ENCODE measurements at places on chromosomes 7 and 10. TPM values are rescaled to one million over a fixed set of nuclear protein-coding genes. Genes with fewer than 3 reads are reported as not detected.

The BLOC1S2 gene
- 72.8 TPM for total RNA-seq

DNA sequence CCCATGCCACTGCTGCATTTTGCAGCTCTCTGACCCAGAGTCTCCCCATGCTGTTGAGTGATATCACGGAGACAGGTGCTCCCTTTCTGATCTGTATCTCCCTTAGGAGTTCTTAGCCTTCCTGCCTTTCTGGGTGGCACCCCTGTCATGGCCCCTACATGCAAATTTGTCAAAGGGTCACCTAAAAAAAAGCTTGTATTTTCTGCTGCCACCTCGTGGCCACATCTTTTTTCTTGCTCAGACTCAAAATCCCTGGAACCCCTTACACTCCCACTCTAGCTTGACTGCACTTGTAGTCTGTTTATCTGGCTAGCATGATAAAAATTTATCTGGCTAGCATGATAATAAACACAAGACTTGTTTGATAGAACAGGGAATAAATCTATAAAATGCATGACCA is 809.1 kb downstream of the SORCS1 start:
- no peaks in the 10 kb centered on the region for H3K36me3 ChIP-seq
- peak; percentile 46 for DNase-seq
- no peak overlapping the region for H3K27ac ChIP-seq
- H3K4me3 ChIP-seq = no peak overlapping the region
- H3K4me1 ChIP-seq = no peaks in the 10 kb centered on the region

DNA sequence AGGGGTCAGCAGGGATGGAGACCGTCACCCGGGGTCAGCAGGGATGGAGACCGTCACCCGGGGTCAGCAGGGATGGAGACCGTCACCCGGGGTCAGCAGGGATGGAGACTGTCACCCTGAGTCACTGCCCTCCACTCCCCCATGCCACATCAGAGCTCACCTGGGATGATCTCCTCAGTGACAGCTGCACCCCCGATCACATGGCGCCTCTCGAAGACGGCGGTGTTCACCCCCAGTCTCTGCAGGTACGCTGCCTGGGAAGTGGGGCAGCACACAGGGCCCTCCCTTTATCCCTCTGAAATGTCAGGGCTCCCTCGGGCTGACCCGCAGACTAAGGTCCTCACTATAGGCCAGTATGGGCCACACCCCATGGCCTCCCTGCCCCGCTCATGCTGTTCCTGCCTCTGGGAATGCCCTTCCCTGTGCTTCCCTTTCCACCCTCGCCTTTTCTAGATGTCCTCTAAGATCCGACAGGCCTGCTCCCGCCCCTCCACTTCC is 7.2 kb downstream of the PYROXD2 start:
- no peaks in the 10 kb centered on the region for H3K4me1 ChIP-seq
- no peak overlapping the region for H3K27ac ChIP-seq
- no peaks in the 10 kb centered on the region for H3K36me3 ChIP-seq

DNA sequence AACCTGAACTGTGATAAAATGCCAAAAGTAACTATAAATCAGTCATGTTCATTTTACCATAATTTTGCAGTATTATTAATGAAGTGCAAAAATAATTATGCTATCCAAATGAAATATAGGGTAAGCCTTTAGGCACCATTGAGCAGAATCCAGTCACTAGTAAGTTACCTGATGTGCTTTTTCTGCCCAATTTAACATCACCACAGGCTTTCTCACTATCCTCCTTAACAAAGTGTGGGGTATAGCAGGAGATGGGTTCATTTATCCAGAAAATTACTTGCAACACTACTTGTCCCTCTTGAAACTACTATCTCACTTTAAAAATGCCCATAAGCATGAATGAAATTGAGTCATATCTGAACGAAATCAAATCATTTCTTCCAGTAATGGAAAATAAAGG is 211.0 kb downstream of the SEMA3A start:
- H3K27me3 ChIP-seq = no peaks in the 10 kb centered on the region
- H3K36me3 ChIP-seq = no peaks in the 10 kb centered on the region
- H3K4me1 ChIP-seq = no peaks in the 10 kb centered on the region
- H3K4me3 ChIP-seq = no peak overlapping the region
- DNase-seq = no peak

The NEUROD6 gene
- total RNA-seq = not detected

The ANAPC16 gene
- total RNA-seq = 88.5 TPM

GRCh38 chr10:112490545-112490944 is 43.5 kb downstream of the VTI1A start:
- H3K36me3 ChIP-seq = no peaks in the 10 kb centered on the region
- H3K4me3 ChIP-seq = no peak overlapping the region
- H3K27me3 ChIP-seq = no peaks in the 10 kb centered on the region
- no peak overlapping the region for H3K27ac ChIP-seq
- H3K4me1 ChIP-seq = peaks cover 10% of the 10 kb centered on the region
- no peak for DNase-seq

The PKD2L1 gene
- not detected for total RNA-seq

The TMED4 gene
- total RNA-seq = 98.5 TPM

DNA sequence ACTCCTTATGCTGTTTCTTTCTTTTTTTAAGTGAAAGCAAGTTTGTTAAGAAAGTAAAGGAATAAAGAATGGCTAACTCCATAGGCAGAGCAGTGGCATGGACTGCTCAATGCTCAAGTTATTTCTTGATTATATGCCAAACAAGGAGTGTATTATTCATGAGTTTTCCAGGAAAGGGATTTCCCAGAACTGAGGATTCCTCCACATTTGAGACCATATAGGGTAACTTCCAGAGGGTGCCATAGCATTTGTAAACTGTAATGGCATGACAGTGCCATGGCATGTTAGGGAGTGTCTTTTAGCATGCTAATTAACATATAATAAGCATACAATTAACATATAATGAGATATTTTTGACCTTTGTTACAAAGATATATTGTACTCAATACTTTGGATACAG is 1034.5 kb upstream of the PHF14 start:
- no peak overlapping the region for H3K4me3 ChIP-seq
- H3K27ac ChIP-seq = peak overlapping the region; percentile 81
- H3K27me3 ChIP-seq = no peaks in the 10 kb centered on the region
- no peaks in the 10 kb centered on the region for H3K36me3 ChIP-seq
- no peak for DNase-seq

DNA sequence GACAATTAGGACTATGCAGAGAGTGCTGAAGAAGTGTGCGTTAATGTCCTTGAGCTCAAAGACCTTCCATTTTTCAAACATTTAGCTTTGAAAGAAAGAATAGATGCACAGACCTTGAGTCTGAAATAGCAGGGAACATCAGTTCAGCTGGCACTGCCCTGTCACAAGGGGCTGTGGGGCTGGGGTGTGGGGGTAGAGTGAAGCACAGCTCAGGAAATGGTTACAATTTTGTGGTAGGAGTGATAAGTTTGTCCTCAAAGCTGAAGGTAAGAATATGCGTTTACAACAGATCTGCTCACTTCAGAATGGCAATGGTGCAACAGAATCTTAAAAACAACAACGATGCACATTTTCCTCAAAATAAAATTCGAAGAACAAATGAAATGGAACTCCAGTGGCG is 33.6 kb downstream of the SMKR1 start:
- no peak for DNase-seq
- no peak overlapping the region for H3K27ac ChIP-seq
- peaks cover 5% of the 10 kb centered on the region for H3K4me1 ChIP-seq
- H3K4me3 ChIP-seq = no peak overlapping the region
- no peaks in the 10 kb centered on the region for H3K27me3 ChIP-seq
- H3K36me3 ChIP-seq = no peaks in the 10 kb centered on the region

GRCh38 chr7:55140941-55141278 is 122.1 kb downstream of the EGFR start:
- H3K36me3 ChIP-seq = no peaks in the 10 kb centered on the region
- no peak for DNase-seq
- no peaks in the 10 kb centered on the region for H3K4me1 ChIP-seq
- H3K27me3 ChIP-seq = no peaks in the 10 kb centered on the region
- H3K4me3 ChIP-seq = no peak overlapping the region
- no peak overlapping the region for H3K27ac ChIP-seq

DNA sequence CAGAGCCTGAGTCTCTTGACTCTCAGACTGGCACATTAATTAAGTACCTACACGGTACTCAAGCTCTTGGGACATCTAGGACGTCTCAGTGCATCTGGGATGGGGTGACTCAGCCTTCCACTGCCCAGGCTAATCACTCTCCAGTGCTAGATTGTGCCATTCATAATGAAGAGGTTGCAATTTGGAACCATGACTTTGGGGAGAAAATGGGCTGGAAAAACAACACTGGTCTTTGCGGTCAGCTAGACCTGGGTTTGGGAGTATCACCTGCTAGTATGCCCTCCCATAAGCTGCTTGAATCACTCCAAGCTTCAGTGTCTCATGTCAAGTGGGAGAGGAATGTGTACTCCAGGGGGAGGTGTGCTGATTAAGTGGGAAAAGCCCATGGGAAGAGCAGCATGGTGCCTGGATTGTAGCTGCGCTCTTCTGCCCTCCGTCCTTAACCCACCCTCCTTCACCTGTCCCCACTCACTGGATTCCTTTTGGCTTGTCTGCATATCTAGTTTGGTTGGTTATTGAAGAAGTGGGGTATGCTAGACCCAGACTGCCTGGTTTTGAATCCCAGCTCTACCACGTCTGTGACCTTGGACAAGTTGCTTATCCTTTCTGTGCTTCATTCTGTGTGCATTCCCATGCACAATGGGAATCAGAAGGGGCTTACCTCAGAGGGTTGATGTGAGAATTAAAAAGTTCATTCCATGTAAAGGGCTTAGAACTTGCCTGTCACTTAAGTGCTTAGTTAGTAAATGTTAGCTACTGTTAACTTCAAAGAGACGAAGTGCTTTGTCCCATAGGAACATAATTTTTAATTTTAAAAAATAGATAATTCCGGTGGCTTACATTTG is 3.8 kb downstream of the NFE2L3 start:
- peak overlapping the region; percentile 51 for H3K4me3 ChIP-seq
- H3K36me3 ChIP-seq = no peaks in the 10 kb centered on the region
- peak; percentile 61 for DNase-seq
- H3K27ac ChIP-seq = peak overlapping the region; percentile 91
- H3K27me3 ChIP-seq = no peaks in the 10 kb centered on the region

DNA sequence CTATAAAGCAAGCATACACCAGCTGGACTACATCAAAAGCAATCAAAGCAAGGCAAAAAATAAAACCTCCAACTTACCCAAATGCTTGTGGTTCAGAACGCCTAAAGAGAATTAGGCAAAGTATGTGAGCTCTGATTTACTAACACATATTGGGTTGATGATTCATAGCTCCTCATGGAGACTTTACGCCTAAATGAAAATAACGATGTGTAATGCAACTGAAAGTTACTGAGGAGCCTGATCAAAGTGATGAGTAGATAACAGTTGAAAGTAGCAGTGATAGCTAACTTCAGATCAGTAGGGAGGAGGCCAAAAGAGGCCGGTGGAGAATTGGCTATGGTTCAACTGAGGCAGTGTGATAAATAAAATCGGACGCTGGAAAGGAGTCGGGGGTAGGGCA is 85.0 kb downstream of the MPP7 start:
- H3K4me3 ChIP-seq = no peak overlapping the region
- no peak overlapping the region for H3K27ac ChIP-seq
- H3K36me3 ChIP-seq = no peaks in the 10 kb centered on the region
- H3K27me3 ChIP-seq = no peaks in the 10 kb centered on the region

The OGDHL gene
- total RNA-seq = 15.5 TPM

DNA sequence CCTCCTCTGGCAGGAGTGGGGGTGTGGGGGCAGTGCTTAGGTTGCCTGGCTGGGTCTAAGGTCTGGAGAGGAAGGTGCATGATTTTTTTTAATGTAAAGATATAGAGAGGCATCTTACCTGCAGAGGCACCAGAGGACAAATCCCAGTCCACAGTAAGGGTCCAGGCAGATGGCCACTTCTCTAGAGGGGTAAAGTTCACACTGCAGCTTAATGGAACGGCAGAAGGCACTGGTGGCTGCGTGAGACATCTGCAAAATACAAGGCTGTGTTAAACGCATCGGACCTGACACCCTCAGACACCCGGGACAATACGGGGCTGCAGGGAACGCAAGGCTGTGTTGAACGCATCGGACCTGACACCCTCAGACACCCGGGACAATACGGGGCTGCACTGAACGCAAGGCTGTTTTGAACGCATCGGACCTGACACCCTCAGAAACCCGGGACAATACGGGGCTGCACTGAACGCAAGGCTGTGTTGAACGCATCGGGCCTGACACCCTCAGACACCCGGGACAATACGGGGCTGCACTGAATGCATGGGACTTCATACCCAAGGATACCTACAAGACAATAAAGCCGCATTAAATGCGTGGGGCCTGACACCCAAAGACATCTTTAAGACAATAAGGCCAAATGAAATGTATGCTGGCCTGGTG is 206.0 kb downstream of the ZMYND11 start:
- H3K4me1 ChIP-seq = no peaks in the 10 kb centered on the region
- H3K27me3 ChIP-seq = no peaks in the 10 kb centered on the region
- H3K36me3 ChIP-seq = no peaks in the 10 kb centered on the region
- no peak for DNase-seq
- no peak overlapping the region for H3K27ac ChIP-seq
- no peak overlapping the region for H3K4me3 ChIP-seq

The STEAP1 gene
- 17.1 TPM for total RNA-seq

DNA sequence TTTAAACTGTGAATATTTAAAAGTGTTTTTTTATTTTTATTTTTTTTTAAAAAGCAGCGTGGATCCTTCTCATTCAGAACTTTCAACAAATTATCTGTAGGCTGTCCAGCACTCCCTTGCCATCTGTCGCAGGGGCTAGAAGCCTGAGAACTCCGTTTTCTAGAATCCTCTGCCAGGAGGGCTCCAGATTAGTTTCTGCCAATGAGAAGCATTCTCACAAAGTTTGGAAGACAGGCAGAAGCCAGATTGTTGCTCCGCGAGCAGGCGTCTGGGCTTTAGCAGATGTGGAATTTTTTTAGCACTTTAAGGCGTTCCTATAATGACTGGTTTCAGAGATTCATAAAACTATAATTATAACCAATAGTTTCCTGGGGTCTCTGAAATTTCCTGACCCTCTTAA is 220.9 kb upstream of the KIAA1217 start:
- H3K27ac ChIP-seq = no peak overlapping the region
- H3K36me3 ChIP-seq = no peaks in the 10 kb centered on the region
- no peaks in the 10 kb centered on the region for H3K4me1 ChIP-seq
- H3K4me3 ChIP-seq = no peak overlapping the region
- no peaks in the 10 kb centered on the region for H3K27me3 ChIP-seq

DNA sequence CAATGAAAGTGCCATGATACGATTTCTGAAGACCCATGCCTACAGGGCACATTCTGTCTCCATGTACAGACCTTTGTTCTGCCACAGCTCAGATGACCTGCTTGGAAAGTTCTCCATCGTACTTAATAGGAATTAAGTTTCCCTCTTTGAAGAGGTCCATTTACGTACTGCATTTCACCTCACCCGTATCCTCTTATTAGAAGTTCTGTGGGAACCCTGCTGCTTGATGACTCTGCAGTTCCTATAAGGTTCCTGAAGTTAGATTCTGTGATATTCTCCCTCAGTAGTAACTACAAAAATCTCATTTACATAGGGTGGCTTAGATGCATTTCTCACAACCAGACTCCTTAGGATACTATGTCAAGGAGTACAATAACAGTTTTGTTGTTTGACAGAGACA is 50.9 kb downstream of the MINDY3 start:
- H3K4me3 ChIP-seq = no peak overlapping the region
- no peaks in the 10 kb centered on the region for H3K4me1 ChIP-seq
- no peaks in the 10 kb centered on the region for H3K36me3 ChIP-seq
- no peak overlapping the region for H3K27ac ChIP-seq
- H3K27me3 ChIP-seq = no peaks in the 10 kb centered on the region

The ANKRD2 gene
- total RNA-seq = not detected

Measured in GM23338 (cell line).